ENCODE measurements at places on chromosomes 6 and 20.

- no peak for DNase-seq
Observed at GRCh38 chr6:95693108-95693507, 115.8 kb downstream of the MANEA start.

DNA sequence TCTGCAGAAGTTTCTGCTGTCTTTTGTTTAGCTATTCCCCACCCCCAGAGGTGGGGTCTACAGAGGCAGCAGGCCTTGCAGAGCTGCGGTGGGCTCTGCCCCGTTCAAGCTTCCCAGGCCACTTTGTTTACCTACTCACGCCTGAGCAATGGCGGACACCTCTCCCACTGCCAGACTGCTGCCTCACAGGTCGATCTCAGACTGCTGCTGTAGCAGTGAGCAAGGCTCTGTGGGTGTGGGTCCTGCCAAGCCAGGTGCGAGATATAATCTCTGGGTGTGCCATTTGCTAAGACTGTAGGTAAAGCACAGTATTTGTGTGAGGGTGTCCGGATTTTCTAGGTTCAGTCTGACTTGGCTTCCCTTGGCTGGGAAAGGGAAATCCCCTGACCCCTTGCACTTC, 23.6 kb upstream of the ZNF337 start:
- no peak for DNase-seq

DNA sequence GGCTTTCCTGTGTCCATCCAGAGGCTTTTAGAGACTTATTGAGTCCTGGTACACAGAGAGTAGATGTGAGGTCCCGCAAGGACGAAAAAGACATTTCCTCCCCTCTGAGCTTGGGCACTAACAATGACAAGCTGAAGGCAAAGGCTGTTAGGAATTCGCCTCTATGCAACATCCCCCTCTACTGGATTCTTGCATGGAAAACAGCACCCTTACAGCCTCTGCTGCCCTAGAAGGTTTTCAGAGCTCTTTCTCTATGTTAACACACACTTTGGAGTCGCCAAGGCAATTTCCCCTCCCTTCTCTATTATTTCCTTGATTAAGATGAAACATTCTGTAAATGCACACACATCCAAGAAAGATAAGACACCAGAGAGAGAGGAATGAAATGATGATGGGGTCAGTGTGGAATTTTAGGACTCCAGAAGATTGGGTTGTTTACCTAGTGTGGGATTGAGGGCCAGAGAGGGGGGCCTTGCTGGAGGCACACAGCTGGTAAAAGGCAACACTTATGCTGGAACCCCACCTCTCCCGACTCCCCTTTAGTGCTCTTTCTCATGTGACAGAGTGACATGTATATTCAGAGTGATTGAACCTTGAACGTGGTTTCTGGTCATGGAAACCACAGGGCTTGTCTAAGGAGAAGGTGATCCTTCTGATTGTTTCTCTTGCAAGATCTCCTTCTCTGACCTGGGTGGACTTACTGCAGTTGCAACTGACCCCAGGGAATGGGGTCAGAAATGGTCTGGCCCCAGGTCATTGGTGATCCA, 300.7 kb downstream of the CLIC5 start:
- no peak for DNase-seq

GRCh38 chr6:6220718-6221117, 99.7 kb downstream of the F13A1 start:
- no peak for DNase-seq

- no peak for DNase-seq
Observed at GRCh38 chr6:148001844-148002642, 340.6 kb upstream of the SASH1 start.

DNA sequence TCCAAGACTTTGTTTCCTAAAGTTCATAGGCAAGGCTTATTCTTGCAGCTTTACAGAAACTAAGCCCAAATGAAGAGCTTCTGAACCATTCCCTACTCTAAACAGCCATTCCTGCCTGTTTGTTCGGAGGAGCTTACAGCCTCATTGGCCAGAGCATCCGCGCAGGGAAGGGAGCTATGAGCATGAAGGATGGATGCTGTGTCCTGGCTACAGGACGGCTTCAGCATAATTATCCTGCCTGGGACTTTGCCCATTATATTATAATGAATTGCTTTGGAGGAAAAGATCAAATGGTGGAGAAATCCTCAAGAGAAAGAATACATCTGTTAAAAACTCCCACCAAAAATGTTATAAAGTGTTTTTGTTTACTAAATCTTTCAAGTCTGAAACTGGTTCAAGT, 378.2 kb upstream of the BTBD3 start:
- no peak for DNase-seq

DNA sequence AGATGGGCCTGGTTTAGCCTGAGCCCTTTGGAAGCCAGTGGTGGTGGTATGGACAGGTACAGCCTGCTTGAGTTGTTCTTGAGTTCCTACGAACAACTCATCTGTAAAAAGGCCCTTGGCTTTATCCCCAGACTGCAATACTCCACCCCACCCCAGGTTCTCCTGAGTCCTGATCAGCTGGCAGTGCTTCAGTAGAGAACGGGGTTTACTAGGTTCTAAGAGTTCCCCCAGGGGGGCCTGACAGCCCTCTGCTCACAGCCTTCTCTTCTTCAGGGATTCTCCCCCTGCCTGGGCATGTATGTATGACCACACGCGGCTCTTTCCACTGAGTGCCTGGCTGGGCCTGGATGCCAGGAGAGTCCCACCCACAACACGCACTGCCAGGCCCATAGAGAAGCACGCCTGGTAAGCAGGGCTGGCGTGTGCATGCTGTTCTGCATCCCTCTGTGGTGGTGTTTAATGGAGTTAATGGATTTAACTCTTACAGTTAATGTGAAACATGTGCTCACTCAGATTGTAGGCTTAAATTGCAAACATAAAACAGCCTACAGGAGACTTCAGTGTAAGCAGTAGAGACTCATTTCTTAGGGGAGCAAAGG, 44.3 kb upstream of the SLC4A11 start:
- no peak for DNase-seq

- DNase-seq = peak; percentile 68
Observed at GRCh38 chr6:360764-361373, 30.7 kb upstream of the IRF4 start.

DNA sequence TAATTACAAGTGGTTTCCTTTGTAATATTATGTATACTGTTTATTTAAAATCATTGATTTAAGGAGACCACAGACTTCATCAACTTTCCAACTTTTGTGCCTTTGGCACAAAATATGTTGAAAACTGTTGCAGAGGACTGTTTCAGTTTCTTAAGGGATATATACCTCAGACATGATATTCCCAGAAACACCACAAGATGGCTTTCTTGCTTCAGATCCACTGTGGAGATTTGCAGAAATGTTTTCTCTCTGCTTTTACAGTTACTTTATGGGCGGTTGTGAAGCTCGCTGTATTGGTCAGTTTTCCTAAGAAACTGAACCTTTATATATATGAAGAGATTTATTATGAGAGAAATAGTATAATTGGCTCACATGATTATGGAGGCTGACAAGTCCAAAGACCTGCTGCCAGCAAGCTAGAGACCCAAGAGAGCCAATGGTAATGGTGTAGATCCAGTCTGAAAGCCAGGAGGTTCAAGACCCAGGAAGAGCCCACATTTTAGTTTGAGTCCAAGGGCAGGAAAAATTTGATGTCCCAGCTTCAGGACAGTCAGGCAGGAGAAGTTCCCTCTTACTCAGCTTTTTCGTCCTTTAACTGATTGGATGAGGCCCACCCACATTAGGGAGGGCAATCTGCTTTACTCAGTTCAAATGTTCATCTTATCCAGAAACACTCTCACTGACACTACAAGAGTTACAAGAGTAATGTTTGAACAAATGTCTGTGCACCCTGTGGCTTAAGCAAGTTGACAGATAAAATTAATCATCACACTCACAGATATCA, 12.8 kb downstream of the ME1 start:
- DNase-seq = no peak

- DNase-seq = no peak
Observed at GRCh38 chr20:56630086-56630493, 984 bp downstream of the TFAP2C start.

- DNase-seq = no peak
Observed at GRCh38 chr6:140043762-140044378, 669.4 kb upstream of the CITED2 start.

- DNase-seq = no peak
Observed at GRCh38 chr6:80923816-80924215, 817.3 kb downstream of the BCKDHB start.

DNA sequence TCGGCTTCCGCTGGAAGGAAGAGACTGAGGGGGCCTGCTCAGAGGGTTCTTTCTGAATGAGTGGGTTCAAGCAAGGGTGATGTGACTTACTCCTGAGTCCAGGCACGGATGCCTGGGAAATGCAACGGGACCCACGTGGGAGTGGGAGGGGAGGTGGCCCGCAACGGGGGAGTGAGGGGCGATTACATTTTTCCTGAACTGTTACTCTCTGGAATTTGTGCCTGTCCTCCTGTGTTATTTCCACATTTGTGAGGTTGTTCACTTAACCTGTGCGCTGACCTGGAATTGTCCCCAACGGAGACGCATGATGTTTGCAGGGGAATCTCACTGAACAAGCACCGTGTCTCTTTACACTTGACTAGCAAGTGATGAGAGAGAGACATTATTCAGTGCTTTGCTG, 209.4 kb downstream of the CDH4 start:
- no peak for DNase-seq

DNA sequence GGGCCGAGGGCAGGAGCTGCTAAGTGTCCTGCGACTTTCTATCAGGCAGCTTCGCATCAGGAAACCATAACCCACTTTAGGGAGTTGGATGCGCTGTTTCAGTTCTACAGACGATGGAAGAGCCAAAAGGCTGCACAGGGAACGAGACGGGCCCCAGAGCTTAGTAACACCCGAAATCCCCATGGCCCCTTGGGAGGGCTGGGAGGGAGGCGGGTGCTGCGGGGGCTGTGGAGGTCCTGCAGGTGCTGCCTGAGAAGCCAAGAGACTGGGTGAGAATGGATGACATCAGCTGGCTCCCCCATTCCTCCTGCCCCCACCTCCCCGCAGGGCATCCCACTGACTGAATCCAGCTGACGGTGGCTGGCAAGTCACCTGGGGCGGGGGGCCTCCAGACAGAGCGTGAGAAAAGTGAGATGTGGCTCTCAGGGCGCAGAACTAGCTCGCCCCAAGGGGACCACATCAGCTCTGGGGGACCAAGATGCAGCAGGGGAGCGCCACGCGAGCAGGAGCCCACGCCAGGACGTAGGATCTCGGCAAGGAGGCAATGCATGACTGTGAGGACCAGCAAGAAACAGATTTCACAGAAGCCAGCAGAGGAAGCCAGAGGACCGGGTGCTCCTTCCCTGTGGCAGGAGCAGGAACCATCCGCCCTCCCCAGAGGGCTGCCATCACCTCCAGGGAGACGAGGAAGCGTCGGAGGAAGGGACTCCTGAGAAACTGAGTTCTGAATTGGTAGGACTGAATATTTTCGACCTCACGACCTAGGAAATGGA, 36.8 kb downstream of the PNLDC1 start:
- DNase-seq = no peak

DNA sequence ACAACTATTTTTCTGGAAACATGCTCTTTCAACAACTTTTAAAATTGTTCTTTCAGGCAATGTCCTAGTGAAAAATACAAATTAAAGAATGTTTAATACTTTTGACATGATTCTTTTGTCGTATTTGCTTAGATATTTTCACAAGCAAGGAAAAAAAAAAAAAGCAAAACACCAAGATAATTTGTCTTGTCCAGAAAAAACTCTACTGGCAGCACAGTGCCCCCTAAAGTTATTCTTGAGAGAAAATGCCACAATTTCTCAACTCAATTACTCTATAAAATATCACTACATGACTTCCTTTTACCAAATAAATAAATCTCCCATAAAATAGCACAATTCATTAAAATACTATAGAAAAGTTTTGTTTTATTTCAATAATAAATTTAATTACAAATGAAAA, 652.5 kb upstream of the EPHA7 start:
- DNase-seq = no peak

GRCh38 chr20:63787302-63787701, 43.8 kb downstream of the ZBTB46 start:
- DNase-seq = no peak

DNA sequence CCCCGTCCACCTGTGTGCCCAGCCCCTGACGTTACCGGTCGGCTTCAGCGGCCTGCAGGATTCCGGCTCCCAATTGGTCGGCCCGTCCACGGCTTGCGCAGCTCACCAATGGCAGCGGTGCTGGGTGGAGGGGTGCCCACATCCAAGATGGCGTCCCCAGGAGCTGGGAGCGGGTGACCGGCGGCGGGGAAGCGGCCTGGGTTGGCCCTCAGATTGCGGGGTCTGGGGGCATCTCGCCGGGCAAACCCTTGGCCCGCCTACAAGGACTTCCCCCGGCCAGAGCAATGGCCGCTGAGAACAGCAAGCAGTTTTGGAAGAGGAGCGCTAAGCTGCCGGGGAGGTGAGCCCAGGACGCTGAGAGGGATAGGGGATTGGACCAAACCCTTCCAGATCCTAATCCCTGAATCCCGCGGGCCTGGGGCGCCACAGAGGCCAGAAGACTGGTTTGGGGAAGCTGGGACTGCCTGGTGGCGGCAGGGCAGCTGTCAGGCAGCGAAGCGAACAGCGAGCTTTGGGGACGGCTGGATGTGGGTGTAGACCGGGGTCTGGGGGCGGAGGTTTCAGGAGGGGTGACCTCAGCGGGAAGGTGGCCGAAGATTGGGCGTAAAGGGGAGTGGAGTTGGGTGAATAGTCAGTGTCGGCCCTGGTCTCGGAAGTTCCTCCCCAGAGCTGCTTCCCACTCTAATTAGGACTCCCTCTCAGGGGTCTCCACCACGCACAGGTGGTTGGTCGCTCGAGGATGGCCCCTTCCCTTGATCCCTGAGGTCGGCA, at the start of the genes TBC1D22B and TMEM217:
Gene TBC1D22B (plus strand): TSS at position 139 of the 771 bp plus-strand sequence. CDS start 146 bp downstream, at position 285.
Gene TMEM217 (minus strand): TSS at position 511 of the 771 bp plus-strand sequence. CDS start 39,114 bp downstream, outside the sequence.
- DNase-seq = peak; percentile 96
